ENCODE measurements at places on chromosomes 12 and 14.

GRCh38 chr12:104142543-104142942 is 4.5 kb upstream of the NFYB start:
- no peak for DNase-seq

DNA sequence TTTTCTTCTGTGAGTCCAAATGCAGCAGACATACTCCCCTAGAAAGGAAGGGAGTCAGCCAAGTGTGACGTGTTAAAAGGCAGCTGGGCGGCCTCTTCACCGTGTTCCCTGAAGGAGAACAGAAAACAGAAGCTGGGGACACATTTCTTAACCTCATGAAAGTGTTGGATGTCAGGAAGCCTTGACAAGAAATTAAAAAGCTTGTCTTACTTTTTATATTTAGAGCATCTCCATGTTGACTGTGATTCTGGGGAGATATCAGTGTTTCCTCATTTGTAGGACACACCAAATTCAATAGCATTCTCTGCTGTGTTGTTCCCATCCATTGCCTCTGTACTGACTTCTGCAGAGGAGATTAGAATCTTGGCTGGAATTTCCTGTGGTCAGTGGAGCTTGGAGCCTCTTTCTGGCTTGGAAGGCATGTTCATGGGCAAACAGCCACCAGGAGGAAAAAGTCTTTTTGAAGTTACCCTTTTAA is 93.7 kb downstream of the RMST start:
- no peak for DNase-seq

DNA sequence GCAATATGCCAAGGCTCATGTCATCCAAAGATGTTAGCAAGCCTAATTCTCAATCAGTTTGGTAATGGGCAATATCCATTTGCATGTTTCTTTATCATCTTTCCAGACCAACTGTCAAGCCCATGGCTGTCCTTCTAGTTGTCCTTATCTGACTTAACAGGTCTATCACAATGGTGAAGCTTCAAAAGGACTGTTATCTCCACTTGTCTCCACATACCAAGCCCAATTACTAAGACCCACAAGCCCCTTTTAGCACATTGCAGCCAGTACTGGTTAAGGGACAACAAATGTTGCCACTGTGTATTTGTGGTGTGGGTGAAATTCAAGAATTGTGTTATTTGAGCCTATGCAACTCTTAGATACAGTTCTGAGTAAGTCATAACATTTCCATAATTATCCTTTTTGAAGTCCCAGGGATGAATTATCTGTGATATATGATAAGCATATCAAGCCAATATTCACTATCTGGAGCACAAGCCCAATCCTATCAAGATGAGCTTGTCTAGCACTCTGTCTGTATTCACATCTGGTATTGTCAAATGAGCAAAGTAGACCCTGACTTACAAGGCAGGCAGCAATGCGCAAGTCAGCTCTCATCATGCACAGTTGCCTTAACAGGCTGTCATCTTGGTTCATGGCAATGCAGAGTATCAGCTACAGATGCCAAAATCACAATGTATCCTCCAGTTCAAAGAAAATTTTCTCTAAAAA is 19.3 kb upstream of the ST8SIA1 start:
- DNase-seq, result no peak

GRCh38 chr12:64478661-64479060 is 26.7 kb downstream of the TBK1 start:
- DNase-seq, result no peak

GRCh38 chr12:49231878-49232655 is 32.8 kb upstream of the TUBA1C start:
- no peak for DNase-seq

- DNase-seq, result no peak
Measured at GRCh38 chr12:93007544-93007943, 78.4 kb upstream of the EEA1 start.

DNA sequence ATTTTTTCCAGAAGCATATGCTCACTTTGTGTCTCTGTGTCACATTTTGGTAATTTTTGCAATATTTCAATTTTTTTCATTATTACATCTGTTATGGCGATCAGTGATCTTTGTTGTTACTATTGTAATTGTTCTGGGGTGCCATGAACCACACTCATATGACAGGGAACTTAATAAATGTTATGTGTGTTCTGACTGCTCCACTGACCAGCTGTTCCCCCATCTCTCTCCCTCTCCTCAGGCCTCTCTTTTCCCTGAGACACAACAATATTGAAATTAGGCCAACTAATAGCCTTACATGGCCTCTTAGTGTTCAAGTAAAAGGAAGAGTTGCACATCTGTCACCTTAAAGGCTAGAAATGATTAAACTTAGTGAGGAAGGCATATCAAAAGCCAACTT is 46.0 kb downstream of the SCN8A start:
- DNase-seq, result no peak

DNA sequence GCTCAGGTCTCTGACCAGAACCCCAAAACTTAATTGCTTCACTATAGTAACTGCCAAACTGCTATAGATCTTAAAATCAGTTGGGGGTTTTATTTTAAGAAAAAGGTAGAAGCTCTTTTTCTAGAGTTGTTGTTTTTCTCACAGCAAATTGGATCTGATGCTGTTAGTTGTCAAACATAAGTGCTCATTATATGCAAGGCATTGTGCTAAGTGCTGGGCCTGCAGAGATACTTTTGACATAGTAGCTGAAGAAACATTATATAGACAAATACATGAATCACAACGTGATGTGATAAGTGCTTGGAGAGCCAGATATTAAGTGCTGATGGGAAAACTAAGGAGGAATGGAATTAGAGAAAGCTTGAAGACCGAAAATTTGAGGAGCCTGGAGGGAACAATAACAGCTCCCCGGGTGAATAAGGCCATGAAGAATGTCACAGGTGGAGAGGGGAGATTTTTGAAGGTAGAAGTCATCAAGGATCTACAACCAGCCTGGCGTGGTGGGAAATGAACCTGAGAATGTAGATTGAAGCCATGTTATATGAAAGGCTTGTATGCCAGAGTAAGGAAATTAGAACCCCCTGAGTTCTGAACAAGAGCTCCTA is 126.5 kb downstream of the DYRK2 start:
- DNase-seq, result no peak

GRCh38 chr14:72830786-72831594 is 62.9 kb downstream of the DPF3 start:
- DNase-seq, result no peak

- no peak for DNase-seq
Measured at GRCh38 chr12:54384591-54385041, at the start of gene ZNF385A. TSS of gene ZNF385A (minus strand) at chr12:54384733. CDS start at chr12:54384514, 219 bp downstream.

DNA sequence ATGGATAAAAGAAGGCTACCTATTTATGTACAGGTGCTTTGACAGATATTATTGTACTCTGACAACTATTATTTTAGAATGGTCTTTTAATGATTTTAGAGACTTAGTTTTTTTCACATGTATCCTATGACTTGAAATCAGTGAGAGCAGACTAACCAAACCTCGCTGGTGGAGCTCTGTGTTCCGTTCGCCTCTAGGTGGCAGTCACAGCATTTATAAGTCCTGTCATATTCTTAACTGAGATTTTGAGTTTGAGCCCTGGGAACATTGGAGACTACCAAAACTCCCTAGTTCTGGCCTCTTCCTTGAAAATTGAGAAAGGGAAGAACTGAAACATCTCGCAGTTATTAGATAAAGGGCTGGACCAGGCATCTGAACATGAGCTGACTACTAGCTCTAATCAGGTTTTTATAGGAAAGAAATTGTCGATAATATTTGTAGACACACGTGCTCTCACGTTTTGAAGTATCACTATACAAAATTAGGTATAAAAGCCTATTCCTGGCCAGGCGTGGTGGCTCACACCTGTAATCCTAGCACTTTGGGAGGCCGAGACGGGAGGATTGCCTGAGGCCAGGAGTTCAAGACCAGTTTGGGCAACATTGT is 48.3 kb downstream of the TTLL5 start:
- peak; percentile 74 for DNase-seq

Measured in activated CD4-positive, alpha-beta T cell treated with anti-CD3 and anti-CD28 coated beads for 48 hours (primary cell).